ENCODE measurements at places on chromosomes 7 and 10.

DNA sequence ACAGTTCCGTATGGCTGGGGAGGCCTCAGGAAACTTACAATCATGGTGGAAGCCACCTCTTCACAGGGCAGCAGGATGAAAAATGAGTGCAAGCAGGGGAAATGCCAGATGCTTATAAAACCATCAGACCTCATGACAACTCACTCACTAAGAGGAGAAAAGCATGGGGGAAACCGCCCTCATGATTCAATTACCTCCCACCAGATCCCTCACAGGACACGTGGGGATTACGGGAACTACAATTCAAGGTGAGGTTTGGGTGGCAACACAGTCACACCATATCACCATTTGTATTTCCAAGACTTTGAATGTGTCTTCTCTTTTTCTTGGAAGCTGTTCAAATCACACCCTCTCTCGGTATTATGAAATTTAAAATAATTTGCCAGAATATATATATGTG, 80.1 kb downstream of the SEMA3D start:
- DNase-seq = no peak

DNA sequence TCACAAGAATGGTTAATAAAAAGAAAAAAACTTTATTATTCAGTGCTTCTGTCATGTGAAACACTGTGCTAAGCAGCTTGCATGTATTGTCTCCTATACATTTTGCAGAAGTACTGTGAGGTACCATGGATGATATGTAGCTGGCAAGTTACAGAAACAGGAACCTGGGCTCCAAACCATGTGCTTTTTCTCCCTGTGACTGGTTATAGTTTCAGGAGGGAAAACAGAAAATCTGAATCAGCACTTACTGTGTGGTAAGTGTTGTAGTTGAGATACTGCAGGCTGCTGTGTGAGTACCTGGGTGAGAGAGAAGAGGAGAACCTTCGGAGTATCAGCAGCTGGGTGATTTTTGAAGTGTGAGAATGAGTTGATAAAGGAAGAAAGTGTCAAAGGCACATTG, 285.0 kb downstream of the SUGCT start:
- no peak for DNase-seq

DNA sequence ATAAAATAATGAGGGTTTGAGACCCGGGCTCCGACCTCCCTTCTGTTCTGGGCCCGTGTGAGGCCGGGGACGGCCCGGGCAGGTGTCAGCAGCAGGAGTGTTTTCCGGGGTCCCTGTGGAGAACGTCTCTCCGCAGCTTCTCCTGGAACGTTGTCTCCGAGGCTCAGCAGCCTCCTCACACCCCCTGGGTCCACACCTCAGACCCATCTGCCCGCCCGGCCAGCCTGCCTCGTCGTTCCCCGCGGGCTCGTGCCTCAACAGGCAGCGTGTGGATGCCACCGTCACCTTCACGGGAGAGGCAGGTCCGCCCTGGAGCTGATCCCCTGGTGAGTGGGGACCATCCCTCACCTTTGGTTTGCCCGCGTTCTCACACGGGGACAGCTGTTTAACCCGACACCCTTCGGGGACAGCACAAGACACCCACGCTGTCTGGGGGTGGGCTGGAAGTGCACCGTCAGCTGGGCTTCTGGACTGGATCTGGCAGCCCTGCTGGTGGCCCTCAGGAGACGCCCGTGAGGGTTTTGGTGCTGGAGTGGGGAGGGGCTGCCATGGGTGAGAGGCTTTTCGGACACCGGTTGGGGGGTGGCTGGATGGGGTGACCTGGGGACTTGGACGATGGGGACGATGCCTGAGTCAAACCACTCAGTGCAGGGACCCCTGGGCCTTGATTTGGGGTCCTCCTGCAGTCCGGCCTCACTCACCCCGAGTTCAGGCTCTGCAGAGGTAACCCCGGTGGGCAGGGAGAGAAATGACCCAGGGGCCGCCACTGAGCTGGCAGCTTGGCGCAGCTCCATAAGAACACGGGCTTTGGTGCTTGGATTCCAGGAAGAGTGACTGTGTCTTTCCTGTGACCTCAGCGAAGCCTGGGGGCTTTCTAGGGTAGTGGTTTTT, 131.7 kb downstream of the DNAJB6 start:
- DNase-seq = peak; percentile 14

DNA sequence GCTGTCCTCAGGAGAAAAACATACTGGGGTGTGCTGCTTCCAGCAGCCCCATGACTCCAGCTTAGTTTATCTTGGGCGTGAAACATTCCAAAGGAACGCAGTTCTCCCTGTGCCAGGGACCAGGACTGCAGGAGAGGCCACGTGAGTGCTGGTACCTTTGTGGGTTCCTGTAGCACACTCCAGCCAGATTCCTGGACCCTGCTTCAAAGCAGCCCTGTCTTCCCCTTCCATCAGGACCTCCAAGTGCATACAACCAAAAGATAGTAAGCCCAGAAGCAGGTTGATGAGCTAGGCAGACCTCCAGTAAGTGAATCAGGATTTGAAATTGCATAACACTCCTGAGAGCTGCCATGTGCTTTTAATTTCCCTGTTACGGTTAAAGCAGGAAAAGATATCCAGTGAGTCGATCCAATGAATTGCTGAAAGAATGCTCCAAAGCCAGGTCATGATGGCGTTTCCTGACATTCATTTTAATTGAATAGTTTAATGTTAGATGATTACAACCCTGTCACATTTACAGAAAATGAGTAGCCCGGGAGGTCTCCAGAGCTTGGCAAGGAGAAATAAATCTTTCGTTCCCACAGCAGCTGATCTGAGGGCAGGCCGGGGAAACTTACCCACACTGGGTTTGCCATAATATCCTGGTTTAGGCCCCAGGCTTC, 38.9 kb upstream of the CPXM2 start:
- DNase-seq = no peak

- peak; percentile 83 for DNase-seq
Measured at GRCh38 chr10:13099666-13100348, at the start of gene OPTN. Gene OPTN, plus strand, starts transcription at chr10:13100163. Its CDS starts 8,960 bp downstream, at chr10:13109123.

- DNase-seq = no peak
Measured at GRCh38 chr7:11077816-11078215, 104.1 kb downstream of the PHF14 start.

DNA sequence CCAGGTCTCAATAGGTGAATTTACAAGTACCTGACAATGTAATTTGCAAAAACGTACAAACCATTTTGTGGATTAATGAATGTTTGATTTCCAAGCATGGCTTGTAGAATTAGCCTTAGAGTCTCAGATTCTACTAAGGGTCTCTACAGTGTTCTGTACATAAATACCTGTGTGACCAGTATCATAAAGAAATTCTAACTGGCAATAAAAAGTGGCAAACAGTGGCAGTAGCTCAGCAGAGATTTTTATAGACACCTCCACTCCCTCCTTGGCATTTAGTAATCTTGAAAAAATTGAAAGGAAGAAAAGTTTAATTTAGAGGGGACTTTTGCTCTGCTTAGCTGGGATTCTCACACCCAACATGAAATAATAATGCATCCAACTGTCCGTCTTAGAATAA, 220.8 kb downstream of the POU6F2 start:
- no peak for DNase-seq

DNA sequence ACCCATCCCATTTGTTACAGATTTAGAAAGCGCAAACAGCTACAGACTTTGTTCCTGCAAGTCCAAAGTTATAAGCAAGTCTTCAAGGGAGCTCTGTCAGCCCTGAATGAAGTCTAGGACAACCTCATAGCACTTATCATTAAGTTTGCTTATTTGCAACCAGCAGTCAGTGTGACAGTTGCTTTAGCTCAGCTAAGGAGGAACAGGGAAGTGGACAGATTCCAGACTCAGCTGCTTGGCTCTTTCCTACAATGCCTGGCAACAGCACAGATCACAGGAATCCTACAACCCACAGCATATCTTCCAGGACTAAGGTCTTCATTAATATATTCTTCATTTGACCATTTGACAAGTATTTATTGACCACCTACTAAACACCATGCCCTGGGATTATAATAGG, 17.4 kb upstream of the KIF5B start:
- no peak for DNase-seq

- DNase-seq = no peak
Measured at GRCh38 chr7:16839646-16840045, 34.8 kb upstream of the AGR2 start.

- DNase-seq = no peak
Measured at GRCh38 chr7:78510580-78511188, 712.1 kb downstream of the PHTF2 start.

- DNase-seq = no peak
Measured at GRCh38 chr7:1646957-1647891, 22.9 kb upstream of the ELFN1 start.

DNA sequence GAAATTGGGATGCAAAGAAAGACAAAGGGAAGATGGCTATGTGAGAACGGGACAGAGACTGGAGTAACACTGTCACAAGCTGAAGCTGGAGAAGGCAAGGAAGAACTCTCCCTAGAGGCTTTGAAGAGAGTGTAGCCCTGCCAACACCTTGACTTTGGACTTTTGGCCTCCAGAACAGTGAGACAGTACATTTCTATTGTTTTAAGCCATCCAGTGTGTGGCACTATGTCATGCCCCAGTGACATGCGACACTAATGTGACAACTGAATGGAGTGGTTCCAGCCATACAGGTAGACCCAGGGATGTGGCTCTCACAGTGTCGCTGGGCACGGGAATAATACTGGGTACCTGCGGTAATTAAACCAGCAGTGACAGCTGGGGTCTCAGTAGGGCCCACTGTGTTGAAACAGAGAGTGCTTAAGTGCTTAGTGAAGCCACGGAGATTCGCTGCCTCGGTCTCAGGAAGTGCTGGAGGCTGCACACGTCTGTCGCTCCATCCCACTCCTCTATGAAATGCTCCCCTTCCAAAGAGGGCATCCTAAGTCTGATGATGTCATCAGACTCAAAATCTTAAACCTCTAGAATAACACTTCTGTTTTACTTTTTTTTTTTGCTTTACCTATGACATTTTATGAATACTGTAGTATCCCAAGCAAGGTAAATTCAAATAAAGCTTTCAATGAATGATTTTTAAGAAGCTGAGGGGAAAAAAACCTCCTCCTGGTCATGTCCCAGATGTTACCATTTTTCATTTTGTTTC, 154.6 kb upstream of the RHEB start:
- no peak for DNase-seq

- DNase-seq = no peak
Measured at GRCh38 chr7:2638224-2638991, 6.6 kb downstream of the TTYH3 start.

DNA sequence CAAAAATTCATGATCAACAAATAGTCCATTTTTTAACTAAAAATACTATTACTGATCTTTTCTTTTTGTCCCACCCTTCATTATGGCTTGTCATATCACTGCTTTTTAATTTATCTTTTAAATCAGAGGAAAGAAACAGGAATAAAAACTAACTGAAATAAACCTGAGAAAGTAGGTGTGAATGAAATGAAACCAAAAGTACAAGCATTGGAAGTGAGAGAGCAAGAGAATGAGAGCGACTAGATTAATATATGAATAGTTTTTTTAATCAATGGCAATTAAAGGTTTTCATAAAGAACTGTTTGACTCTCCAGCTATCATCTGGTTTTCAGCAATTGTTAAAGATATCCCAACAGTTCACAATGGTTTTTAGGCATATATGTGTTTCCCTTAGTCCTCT, 137.8 kb downstream of the SPAG6 start:
- no peak for DNase-seq

DNA sequence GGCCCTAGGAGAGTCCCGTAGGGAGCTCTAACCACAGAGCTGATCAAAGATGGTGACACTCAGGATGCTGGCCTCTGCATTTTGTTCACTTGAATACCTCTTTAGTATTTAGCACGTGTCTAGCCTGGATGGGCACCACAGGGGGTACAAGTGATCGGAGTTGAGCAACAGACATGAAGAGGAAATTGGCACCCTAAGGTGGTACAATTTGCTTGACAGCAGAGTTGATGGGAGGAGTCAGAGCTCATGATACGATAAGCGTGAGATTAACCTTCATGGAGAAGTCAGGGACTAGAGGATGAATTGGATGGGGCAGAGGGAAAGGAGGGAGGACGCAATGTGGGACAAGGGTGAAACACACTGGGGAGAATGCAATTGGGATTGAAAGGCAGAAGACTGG, 9.9 kb upstream of the ZNF212 start:
- no peak for DNase-seq

- no peak for DNase-seq
Measured at GRCh38 chr10:48667960-48668590, 16.6 kb upstream of the WDFY4 start.

GRCh38 chr7:44638611-44639557, 32.5 kb downstream of the OGDH start:
- peak; percentile 93 for DNase-seq

DNA sequence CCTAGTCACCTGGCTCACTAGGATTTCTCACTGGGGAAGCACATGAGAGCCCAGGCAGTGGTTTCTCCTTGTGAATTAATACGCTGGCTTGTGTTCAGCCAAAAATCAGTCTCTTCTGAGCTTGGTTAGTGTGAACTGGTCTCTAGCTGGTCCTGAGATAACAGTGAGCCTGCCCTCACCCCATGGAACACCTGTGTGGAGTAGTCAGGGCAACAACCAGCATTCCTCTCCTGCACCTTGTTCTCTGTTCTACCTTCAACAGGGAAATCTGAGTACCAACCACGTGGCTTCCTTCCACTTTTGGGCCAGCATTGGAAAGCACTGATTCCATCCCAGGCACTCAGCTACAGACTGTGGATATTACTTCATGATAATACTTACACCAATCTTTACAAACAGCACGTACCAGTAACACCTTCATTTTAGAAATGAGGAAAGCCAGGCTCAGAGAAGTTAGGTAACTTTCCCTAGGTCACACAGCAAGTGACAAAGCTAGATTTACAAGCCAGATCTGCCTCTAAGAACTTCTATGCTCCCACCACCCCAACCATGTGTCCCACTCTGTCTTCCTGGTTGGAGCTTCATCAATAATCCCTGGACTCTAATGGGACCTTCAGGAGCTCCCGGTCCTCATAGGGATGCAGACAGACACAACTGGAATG, 106.6 kb downstream of the GRID1 start:
- no peak for DNase-seq

- no peak for DNase-seq
Measured at GRCh38 chr7:13991791-13992595, 2.5 kb upstream of the ETV1 start.

DNA sequence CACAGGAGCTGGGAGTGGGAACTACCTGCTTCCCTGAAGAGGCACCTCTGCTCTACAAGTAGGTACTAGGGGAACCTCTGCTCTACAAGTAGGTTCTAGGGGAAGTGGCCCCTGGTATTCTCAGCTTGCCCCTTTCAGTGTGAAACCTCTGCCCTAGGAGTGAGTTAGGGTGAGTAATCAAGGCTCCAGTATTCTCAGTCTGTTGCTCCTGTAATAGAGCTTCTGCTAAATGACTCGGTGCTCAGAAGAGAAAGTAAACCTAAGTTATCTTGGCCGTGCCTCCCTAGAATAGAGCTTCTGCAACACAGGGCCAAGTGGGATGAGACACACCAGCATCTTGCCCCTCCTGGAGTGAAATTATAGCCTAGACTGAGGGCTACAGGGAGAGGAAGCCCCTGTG, 13.4 kb upstream of the RASSF4 start:
- peak; percentile 3 for DNase-seq

- DNase-seq = no peak
Measured at GRCh38 chr10:71372882-71373495, 23.7 kb upstream of the CDH23 start.

GRCh38 chr10:69242852-69243212, 22.7 kb downstream of the HKDC1 start:
- no peak for DNase-seq

GRCh38 chr10:21159669-21160068, 262.6 kb upstream of the NEBL start:
- DNase-seq = no peak

GRCh38 chr10:36182179-36182566, 540.1 kb upstream of the FZD8 start:
- DNase-seq = no peak

Measured in activated CD4-positive, alpha-beta memory T cell treated with anti-CD3 and anti-CD28 coated beads, Interleukin-2, amount 10 ng/mL, durations not matched to agents 7 days and 5 days (primary cell).